ENCODE measurements at places on chromosomes 7 and 10. TPM values are rescaled to one million over a fixed set of nuclear protein-coding genes. Genes with fewer than 3 reads are reported as not detected.

The CTNNA3 gene
- total RNA-seq: 25.9 TPM

The FZD1 gene
- total RNA-seq: 8.1 TPM

The NPY gene
- total RNA-seq: 6.3 TPM

The NEUROG3 gene
- total RNA-seq: not detected

The NUTM2B gene
- total RNA-seq: 0.20 TPM

The VSTM4 gene
- total RNA-seq: 10.2 TPM

The AKR1C4 gene
- 1.7 TPM for total RNA-seq

The ATRNL1 gene
- total RNA-seq: 18.7 TPM

The NKX1-2 gene
- total RNA-seq: 2.0 TPM

The SDK1 gene
- 7.4 TPM for total RNA-seq

The CPN1 gene
- total RNA-seq: 2.8 TPM

Measured in hepatocyte (in vitro differentiated cells).